Heart left ventricle (tissue), 16 donors: ENCODE measurements at places on chromosomes 2 and 18. TPM values are rescaled to one million over a fixed set of nuclear protein-coding genes. Genes with fewer than 3 reads are reported as not detected.

The SMPD4 gene
- total RNA-seq = 23.8 TPM

DNA sequence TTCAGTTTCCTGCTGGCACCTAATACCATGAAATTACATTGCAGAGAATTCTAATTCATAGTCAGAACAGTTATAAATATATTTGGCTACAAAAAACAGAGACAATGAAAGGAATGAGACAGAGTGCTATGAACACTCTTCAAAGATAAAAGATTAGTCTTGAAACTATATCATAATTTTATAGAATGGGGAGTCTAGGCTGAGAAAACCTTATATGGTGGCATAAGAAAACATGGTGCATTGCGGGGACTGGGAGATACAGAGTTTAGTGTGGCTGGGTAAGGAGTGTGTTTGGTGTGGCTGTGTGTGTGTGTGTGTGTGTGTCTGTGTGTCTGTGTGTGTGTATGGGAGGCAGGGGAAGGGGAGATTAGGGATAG is 64.5 kb upstream of the CTLA4 start:
- no peak overlapping the region for H3K27ac ChIP-seq
- no peak for DNase-seq
- H3K36me3 ChIP-seq = no peaks in the 10 kb centered on the region
- no peak overlapping the region for H3K4me3 ChIP-seq

GRCh38 chr18:8254654-8255053 is 354.6 kb upstream of the RAB12 start:
- DNase-seq = no peak
- H3K36me3 ChIP-seq = peaks cover 35% of the 10 kb centered on the region
- H3K27ac ChIP-seq = no peak overlapping the region
- H3K4me1 ChIP-seq = no peaks in the 10 kb centered on the region
- H3K4me3 ChIP-seq = no peak overlapping the region

- no peaks in the 10 kb centered on the region for H3K4me1 ChIP-seq
- no peaks in the 10 kb centered on the region for H3K27me3 ChIP-seq
- no peak overlapping the region for H3K27ac ChIP-seq
Measured at GRCh38 chr2:223108351-223109050, 56.5 kb downstream of the KCNE4 start.

GRCh38 chr18:23935804-23936203 is 78.8 kb upstream of the TTC39C start:
- H3K4me3 ChIP-seq = no peak overlapping the region
- no peaks in the 10 kb centered on the region for H3K27me3 ChIP-seq
- no peaks in the 10 kb centered on the region for H3K4me1 ChIP-seq
- no peak for DNase-seq

- no peak overlapping the region for H3K27ac ChIP-seq
- H3K4me3 ChIP-seq = no peak overlapping the region
- no peaks in the 10 kb centered on the region for H3K4me1 ChIP-seq
- H3K27me3 ChIP-seq = no peaks in the 10 kb centered on the region
- DNase-seq = no peak
Measured at GRCh38 chr2:77519164-77519887, 2.9 kb downstream of the LRRTM4 start.

DNA sequence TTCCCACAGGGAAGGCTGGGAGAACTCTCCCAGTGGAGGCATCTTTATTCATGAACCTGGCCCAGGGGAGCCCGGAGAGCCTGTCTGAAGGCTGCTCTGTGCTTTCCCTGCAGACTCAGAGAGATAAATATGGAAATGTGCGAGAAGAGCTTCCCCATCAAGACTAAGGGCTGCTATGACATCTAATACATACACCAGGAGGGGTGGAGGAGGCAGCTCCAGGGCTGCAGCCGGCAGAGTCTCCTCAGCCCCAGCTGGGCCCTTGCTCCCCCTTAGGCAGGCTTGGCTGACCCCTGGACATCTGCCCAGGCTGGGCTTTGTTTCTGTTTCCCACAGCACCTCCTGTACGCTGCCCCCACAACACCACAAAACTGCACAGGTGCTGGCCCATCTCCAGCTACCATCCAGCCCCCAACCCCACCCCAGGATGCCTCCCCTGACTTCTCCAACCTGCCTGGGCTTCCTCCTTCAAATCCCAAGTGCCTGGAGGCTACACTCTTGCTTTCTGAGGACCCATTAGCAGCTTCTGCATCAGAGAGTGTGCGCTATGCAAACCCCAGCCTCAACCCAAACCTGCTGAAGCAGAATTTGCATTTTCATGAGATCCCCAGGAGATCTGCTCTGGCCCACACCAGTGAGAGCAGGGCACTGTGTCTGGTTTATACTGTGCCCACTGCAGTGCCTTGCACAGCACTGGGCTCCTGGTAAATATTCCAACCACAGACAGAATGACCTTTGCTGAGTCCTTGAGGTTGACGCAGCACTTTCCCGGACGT is 96.8 kb downstream of the VSNL1 start:
- H3K4me1 ChIP-seq = no peaks in the 10 kb centered on the region
- H3K27me3 ChIP-seq = no peaks in the 10 kb centered on the region
- no peak for DNase-seq
- no peaks in the 10 kb centered on the region for H3K36me3 ChIP-seq
- H3K27ac ChIP-seq = no peak overlapping the region

The EPHA4 gene
- total RNA-seq = 35.2 TPM

DNA sequence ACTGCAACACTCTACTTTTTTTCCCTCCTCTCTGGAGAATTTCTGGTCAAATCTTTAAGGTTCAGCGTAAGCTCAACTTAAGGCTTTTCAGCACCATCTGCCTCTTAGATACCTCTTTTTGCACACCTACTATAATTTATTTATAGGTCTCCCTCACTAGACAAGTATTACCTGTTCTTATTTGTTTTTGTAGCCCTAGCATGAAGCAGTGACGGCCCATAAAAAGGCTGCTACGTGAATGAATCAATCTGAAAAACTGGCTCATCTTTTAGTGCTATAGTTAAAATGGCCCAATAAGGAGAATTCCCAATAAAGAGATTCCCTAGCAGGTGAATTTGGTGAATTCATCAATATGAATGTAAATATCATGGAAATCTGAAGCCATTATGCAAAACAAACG is 6.5 kb downstream of the RNF149 start:
- H3K27me3 ChIP-seq = no peaks in the 10 kb centered on the region
- H3K4me3 ChIP-seq = no peak overlapping the region
- DNase-seq = no peak
- H3K4me1 ChIP-seq = peaks cover 75% of the 10 kb centered on the region
- H3K27ac ChIP-seq = no peak overlapping the region

DNA sequence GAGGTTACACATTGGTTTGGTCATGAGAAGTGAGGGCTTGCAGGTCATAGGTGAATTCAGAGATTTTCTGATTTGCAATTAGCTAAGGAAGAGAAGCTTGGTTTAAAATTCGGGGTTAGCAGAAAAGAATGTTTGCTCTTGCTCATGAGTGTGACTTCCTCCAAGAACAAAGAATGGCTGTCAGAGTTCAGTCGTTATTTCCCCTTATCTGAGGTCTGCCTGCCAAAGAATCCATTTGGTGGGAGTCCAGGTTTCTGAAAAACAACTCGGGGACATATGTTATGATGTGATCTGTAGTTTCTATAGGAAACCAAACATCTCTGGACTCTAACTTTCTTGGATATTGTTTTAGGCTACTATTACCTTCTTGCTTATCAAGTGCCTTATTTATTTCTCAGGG is 3.2 kb upstream of the UGT1A6 start:
- H3K36me3 ChIP-seq = no peaks in the 10 kb centered on the region
- no peaks in the 10 kb centered on the region for H3K4me1 ChIP-seq
- H3K4me3 ChIP-seq = no peak overlapping the region
- H3K27me3 ChIP-seq = no peaks in the 10 kb centered on the region
- H3K27ac ChIP-seq = no peak overlapping the region
